SK-N-SH (cell line): ENCODE measurements at places on chromosomes 5 and 9. TPM values are rescaled to one million over a fixed set of nuclear protein-coding genes. Genes with fewer than 3 reads are reported as not detected.

The FAM151B gene
- 1.2 and 1.5 TPM in 2 replicates for polyA plus RNA-seq

The FAM78A gene
- 1.0 and 1.5 TPM in 2 replicates for polyA plus RNA-seq

The OR1L4 gene
- polyA plus RNA-seq: not detected in 2 replicates

The PHYHD1 gene
- 0.19 TPM in 1 of 2 replicates, not detected in the other for polyA plus RNA-seq

The TRUB2 gene
- 18.8 and 23.3 TPM in 2 replicates for polyA plus RNA-seq

The ETF1 gene
- 36.7 and 48.7 TPM in 2 replicates for polyA plus RNA-seq

The CBY3 gene
- polyA plus RNA-seq: not detected in 2 replicates

The FGF1 gene
- polyA plus RNA-seq: 5.3 and 5.9 TPM in 2 replicates

The SURF2 gene
- 35.7 and 46.8 TPM in 2 replicates for polyA plus RNA-seq

The IRX2 gene
- not detected in 2 replicates for polyA plus RNA-seq

The RAB24 gene
- polyA plus RNA-seq: 101 and 117 TPM in 2 replicates

The RNF183 gene
- not detected in 2 replicates for polyA plus RNA-seq

The DRD1 gene
- 0.02 TPM in 1 of 2 replicates, not detected in the other for polyA plus RNA-seq

GRCh38 chr5:58460002-58460731 is at the start of gene PLK2:
Gene PLK2 (minus strand): TSS chr5:58460086. CDS start chr5:58459959, 127 bp downstream.
- peaks cover 36% of the 10 kb centered on the region for H3K36me3 ChIP-seq
- H3K27me3 ChIP-seq: no peaks in the 10 kb centered on the region
- peak; percentile 93 for DNase-seq

DNA sequence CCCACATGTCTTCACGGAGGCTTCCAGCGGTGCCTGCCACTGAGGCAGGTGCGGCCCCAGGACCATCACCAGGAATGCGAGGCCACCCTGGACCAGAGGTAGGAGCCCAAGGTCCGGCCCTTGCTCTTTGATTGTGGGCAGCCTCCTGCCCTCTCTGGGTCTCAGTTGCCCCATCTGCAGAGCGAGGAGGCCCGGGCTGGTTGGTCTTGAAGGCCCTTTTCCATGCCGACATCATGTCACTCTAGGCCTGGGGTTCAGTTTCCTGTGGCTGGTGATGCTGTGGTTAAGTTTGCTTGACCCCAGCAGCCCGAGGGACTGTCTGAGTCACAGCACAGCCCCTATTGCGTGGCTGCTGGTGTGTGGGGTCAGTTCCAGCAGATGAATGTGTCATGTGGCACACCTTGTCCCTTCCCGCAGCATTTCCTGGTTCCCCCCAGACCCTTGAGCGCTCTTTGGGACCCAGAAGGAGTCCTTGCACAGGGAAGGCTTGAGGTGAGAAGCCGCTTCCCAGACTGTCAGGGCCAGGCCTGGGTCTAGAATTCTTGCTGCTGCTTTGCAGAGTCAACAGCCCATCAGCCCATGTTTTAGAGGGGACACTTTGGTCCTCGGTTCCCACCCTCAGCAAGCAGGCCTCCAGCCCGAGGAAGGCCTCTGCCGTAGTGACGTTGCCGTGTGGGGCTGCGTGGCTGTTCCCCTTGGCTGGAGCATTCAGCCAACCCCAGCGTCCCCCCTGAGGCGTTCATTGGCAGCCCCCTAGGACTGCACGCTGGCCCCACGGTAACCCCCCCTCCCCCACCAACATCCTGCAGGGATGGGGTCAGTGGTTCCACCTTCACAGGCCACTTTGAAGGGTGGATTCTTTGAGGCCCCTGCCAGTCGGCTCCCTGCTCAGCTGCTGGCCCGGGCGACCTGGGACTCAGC is 31.0 kb upstream of the HMCN2 start:
- peaks cover 23% of the 10 kb centered on the region; the same call in 1 of the 2 replicates for H3K36me3 ChIP-seq
- no peak overlapping the region for H3K4me3 ChIP-seq

- DNase-seq: peak; percentile 55
- H3K4me1 ChIP-seq: no peaks in the 10 kb centered on the region
- H3K36me3 ChIP-seq: no peaks in the 10 kb centered on the region
- H3K4me3 ChIP-seq: no peak overlapping the region
- H3K27ac ChIP-seq: peak overlapping the region; percentile 60
- no peaks in the 10 kb centered on the region for H3K27me3 ChIP-seq
These were observed 299.0 kb upstream of the MSX2 start for GRCh38 chr5:174425271-174425963.

GRCh38 chr5:68196876-68197275 is 18.7 kb upstream of the PIK3R1 start:
- H3K4me1 ChIP-seq: no peaks in the 10 kb centered on the region
- no peaks in the 10 kb centered on the region for H3K36me3 ChIP-seq
- H3K27me3 ChIP-seq: no peaks in the 10 kb centered on the region
- DNase-seq: no peak
- H3K27ac ChIP-seq: no peak overlapping the region

GRCh38 chr5:123795688-123796087 is 283.7 kb downstream of the CSNK1G3 start:
- DNase-seq: no peak
- no peak overlapping the region for H3K27ac ChIP-seq
- H3K27me3 ChIP-seq: no peaks in the 10 kb centered on the region
- H3K4me1 ChIP-seq: no peaks in the 10 kb centered on the region
- no peaks in the 10 kb centered on the region for H3K36me3 ChIP-seq
- H3K4me3 ChIP-seq: no peak overlapping the region

DNA sequence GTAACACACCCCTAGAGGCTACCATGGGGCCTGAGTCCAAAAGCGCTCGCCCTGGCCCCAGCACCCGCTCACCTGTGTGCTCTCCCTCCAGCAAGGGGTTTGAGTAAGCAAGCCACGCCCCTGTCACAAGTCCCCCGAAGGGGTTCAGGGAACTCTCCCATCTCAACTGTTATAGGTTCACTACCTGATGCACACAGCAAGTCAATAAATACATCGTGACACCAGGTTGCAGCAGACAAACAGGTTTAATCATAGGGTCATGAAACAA is 8.4 kb upstream of the CREBRF start:
- peaks cover 10% of the 10 kb centered on the region; the same call in 1 of the 2 replicates for H3K4me1 ChIP-seq
- no peak for DNase-seq
- no peak overlapping the region for H3K4me3 ChIP-seq
- no peaks in the 10 kb centered on the region for H3K27me3 ChIP-seq
- H3K36me3 ChIP-seq: no peaks in the 10 kb centered on the region
- no peak overlapping the region for H3K27ac ChIP-seq

DNA sequence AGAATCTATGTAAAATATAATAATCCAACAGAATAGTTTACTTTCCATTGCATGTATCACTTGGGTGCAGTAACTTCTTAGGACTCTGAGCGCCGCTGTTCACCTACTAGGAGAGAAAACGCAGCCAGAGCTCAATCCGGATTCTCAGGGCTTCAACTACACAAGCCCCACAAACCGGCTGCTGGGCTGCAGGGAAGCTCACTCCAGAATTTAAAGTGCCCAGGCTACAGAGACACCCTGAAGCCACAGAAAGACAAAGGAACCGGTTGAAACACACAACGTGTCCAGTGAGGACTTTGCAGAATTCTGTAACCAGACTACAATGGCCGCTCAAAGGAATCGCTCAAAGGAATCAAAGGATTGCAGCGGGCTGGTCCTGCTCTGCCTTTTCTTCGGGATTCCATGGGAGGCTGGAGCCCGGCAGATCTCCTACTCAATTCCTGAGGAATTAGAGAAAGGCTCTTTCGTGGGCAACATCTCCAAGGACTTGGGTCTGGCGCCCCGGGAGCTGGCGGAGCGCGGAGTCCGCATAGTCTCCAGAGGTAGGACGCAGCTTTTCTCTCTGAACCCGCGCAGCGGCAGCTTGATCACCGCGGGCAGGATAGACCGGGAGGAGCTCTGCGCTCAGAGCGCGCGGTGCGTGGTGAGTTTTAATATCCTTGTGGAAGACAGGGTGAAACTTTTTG is at the start of gene PCDHGA10:
TSS of gene PCDHGA10 (plus strand) at position 134 of the 686 bp plus-strand sequence. CDS start at position 323, 189 bp downstream.
- no peaks in the 10 kb centered on the region for H3K27me3 ChIP-seq
- H3K36me3 ChIP-seq: no peaks in the 10 kb centered on the region
- H3K27ac ChIP-seq: no peak within 1 kb of the TSS
- H3K4me3 ChIP-seq: peak within 1 kb of the TSS; percentile 22

- no peak overlapping the region for H3K27ac ChIP-seq
- peaks cover 7% of the 10 kb centered on the region; the same call in 1 of the 2 replicates for H3K27me3 ChIP-seq
- DNase-seq: peak; percentile 51
- no peaks in the 10 kb centered on the region for H3K36me3 ChIP-seq
These were observed 27.8 kb downstream of the PRLR start for GRCh38 chr5:35202319-35203111.

- H3K27me3 ChIP-seq: no peaks in the 10 kb centered on the region
- H3K27ac ChIP-seq: no peak overlapping the region
- peaks cover 4% of the 10 kb centered on the region for H3K4me1 ChIP-seq
- H3K36me3 ChIP-seq: no peaks in the 10 kb centered on the region
These were observed 5.3 kb upstream of the ACO1 start for GRCh38 chr9:32378993-32379729.

- peaks cover 3% of the 10 kb centered on the region for H3K36me3 ChIP-seq
- H3K4me3 ChIP-seq: no peak overlapping the region
- H3K27me3 ChIP-seq: no peaks in the 10 kb centered on the region
- DNase-seq: no peak
- H3K27ac ChIP-seq: 0 out of 2 replicates have a peak overlapping the region, but pooled peaks have one; percentile 23
These were observed 191.4 kb downstream of the FRMD3 start for GRCh38 chr9:83346655-83347420.

GRCh38 chr9:135680056-135680455 is 16.9 kb downstream of the LCN9 start:
- H3K4me3 ChIP-seq: no peak overlapping the region
- no peak for DNase-seq
- no peaks in the 10 kb centered on the region for H3K4me1 ChIP-seq
- no peak overlapping the region for H3K27ac ChIP-seq
- H3K27me3 ChIP-seq: no peaks in the 10 kb centered on the region

GRCh38 chr9:32550150-32550561 is 2.0 kb upstream of the SMIM27 start:
- no peaks in the 10 kb centered on the region for H3K27me3 ChIP-seq
- peak overlapping the region; percentile 94 for H3K4me3 ChIP-seq
- H3K27ac ChIP-seq: peak overlapping the region; percentile 97
- peaks cover 10% of the 10 kb centered on the region; the same call in 1 of the 2 replicates for H3K36me3 ChIP-seq
- peak; percentile 44 for DNase-seq
- peaks cover 2% of the 10 kb centered on the region for H3K4me1 ChIP-seq

DNA sequence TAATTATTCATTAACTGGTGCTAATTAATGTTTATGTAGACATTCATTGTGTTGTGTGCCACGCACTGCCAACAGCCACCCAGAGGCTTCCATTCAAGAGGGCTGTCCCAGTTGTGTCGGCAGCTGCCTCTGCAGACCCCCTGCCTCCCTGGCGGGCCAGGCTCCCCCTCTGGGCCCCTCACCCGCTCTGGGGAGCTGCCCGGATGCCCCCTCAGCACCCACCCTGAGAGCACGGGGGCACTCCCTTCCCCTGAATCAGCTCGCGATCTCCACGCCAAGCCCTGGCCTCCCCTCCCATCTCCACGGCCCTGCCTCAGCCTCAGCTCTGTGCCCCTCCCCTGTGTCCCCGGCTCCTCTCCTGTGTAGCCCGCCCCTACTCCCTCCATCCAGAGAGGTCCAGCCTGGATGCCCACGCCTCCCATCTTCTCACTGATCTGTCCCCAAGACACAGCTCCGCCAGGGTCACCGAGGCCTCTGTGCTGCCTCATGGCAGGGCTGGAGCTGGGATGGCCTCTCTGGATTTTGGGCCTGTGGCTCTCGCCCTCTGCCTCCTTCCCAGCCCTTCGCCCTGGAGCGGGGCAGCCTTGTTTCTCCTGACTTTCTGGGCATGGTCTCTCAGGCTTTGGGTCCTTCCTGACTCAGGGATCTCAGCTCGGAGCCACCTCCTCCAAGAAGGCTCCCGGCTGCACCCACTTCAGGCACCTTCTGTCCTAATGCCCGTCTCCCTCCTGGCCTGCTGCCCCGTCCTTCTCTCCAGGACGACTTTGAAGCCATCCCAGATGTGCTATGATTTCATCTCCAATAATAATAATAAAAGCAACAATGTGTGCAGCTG is 16.0 kb upstream of the SLC9A3 start:
- H3K36me3 ChIP-seq: no peaks in the 10 kb centered on the region
- no peak overlapping the region for H3K4me3 ChIP-seq
- no peak for DNase-seq
- H3K4me1 ChIP-seq: no peaks in the 10 kb centered on the region
- no peak overlapping the region for H3K27ac ChIP-seq

DNA sequence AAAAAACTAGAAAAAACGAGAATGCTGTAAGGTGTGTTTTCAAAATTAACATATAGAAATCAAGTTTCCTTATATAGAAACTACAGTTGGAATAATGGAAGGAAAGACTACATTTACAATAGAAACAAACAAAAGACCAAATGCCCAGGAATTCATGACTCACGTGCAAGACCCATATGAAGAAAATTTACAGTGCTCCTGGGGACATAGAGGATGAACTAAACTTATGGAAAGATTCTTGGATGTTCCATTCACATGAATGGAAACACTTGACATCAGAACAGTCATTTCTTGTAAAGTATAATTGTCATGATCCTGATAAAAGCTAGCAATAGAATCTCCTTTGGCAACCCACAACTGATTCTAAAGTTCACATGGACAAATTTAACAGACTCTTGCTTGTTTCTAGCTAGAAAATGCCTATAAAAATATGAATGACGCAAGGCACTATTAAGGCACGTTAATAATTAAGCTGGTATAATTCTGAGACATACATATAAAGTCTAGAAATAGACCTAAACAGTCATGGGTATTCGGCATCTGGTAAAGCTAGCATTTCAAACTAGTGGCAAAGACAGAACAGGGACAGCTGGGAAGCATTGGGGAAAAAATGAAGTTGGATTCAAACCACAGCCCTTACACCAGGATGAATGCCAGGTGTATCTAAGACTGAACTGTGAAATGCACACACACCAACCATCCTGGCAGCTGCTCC is 5.1 kb upstream of the ZFP62 start:
- no peak for DNase-seq
- H3K4me1 ChIP-seq: no peaks in the 10 kb centered on the region
- no peak overlapping the region for H3K4me3 ChIP-seq
- H3K27ac ChIP-seq: no peak overlapping the region
- H3K27me3 ChIP-seq: peaks cover 10% of the 10 kb centered on the region; the same call in 1 of the 2 replicates

GRCh38 chr9:88724331-88724730 is 189.4 kb downstream of the NXNL2 start:
- no peaks in the 10 kb centered on the region for H3K27me3 ChIP-seq
- peaks cover 6% of the 10 kb centered on the region for H3K4me1 ChIP-seq
- peak overlapping the region; percentile 53; the same call in 1 of the 2 replicates for H3K27ac ChIP-seq

DNA sequence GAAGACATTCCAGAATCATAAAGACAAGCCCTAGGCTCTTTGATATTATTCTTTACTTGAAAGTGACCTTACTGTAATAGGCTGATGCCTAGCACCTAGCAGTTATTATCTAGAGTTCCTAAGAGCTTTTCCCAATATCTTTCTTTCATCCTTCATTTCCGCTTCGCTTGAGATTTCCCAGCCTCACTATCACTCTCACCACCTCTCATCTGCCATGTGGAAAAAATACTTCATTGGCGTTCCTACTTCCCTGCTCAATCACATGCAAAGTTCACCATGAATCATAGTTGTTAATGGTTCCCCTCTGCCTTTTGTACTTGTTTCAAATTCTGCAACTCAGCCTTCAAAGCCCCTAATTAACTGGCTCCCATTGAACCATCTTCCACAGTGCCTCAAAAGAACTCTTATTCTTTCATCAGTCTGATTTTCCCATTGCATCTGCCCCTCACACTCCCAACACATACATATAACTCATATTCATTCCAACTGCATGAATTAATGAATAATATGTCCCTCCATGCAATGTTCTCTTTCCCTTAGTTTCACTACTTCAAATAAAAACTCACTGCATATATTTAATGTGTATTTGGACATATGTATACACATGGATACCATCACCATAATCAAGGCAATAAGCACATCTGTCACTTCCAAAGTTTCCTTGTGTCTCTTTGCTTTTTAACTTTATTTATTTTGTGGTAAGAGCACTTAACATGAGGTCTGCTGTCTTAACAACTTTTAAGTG is 221.6 kb downstream of the PARP8 start:
- no peak overlapping the region for H3K4me3 ChIP-seq
- H3K4me1 ChIP-seq: no peaks in the 10 kb centered on the region; the same call in 1 of the 2 replicates
- no peaks in the 10 kb centered on the region for H3K27me3 ChIP-seq
- no peaks in the 10 kb centered on the region for H3K36me3 ChIP-seq
